ENCODE measurements at places on chromosomes 3 and 15.

- DNase-seq, result no peak
Measured at GRCh38 chr3:102165367-102165766, 269.4 kb upstream of the ZPLD1 start.

DNA sequence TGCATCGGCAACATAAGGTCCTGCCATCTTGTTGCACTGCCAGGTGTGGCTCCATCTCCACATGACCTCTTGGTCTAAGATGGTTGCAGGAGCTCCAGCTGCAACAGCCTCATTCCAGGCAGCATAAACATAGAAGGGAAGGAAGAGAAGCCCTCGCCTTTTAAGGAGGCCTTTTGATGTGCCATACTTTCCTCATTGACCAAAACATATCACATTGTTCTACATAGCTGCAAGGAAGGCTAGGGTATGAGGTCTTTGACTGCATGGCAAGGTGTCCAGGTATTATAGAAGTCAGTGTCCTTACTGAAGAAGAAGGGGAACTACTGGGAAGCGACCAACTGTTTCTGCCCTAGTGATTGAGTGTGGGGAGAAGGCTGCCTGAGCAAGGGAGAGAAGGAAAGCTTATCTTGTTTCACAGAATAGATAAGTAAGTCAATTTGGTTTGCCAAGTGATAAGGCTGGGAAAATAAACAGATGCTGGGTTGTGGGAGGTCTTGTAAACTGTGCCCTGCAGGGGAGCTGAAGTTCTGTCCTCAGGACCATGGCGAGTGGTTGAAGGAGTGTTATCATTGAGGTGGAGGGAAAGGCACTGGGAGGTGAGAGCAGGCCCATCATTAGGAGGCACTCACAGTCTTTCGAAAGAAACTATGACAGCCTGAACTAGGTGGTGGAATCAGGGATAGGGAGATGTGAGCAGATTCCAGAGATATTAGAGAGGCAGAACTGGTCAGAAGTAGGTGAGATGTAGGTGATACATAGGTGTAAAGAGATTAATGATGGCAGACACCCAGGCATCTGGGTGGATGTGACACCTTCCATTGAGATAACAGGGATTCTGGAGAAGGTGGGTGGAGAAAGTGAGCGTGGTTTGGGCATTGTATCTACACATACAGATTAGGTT, 93.8 kb upstream of the IGF1R start:
- no peak for DNase-seq

DNA sequence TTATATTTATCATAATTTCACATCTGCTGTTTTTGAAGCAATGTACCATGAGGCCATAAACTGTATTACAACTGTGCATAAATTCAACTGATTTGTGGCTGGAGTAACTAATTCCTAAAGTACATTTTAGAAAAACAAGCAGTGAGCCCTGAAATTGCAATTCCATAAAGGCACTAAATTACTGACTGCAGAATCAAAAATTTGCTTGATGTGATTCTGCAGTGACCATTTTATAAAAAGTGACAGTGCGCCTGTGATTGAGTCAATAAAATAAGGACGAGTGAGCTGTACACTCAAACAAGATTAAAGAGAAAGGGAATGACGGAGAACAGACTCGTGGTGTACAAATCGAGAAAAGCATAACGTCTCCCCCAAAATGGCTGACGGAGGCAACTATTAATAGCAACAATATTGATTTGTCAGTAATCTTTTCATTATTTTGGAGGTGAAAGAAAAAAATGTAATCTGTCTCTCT, 121.4 kb upstream of the MEIS2 start:
- no peak for DNase-seq

GRCh38 chr3:4376499-4376898, 73.3 kb downstream of the SETMAR start:
- DNase-seq, result no peak

DNA sequence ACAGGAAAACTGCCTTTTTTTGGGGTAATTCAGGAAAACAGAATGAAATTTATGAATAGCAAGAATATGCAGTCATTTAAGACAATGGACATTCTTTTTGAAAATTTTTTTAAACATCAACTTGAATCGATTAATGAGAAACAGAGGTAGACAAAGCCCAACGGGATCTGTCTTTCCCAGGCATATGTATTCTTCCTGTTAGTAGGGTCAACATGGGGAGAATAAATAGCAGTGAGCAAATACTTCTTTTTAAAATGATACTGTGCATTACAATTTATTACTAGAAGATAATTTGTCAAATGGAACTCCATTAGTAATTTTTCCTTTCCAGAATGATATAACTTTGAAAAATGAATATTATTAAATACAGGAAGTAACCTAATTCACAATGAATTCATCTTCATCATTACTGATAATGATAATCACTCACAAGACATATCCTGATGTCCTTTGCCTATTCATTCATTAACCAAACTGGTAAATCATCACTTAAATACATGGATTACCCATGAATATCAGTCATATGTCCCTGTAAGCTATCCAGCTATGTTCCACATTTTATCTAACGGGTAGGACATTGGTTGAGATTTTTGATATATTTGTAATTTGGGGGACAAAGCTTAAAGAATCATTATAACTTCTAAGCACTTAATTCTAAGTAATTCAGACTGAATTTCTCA, 209.2 kb upstream of the CDIN1 start:
- DNase-seq, result no peak

DNA sequence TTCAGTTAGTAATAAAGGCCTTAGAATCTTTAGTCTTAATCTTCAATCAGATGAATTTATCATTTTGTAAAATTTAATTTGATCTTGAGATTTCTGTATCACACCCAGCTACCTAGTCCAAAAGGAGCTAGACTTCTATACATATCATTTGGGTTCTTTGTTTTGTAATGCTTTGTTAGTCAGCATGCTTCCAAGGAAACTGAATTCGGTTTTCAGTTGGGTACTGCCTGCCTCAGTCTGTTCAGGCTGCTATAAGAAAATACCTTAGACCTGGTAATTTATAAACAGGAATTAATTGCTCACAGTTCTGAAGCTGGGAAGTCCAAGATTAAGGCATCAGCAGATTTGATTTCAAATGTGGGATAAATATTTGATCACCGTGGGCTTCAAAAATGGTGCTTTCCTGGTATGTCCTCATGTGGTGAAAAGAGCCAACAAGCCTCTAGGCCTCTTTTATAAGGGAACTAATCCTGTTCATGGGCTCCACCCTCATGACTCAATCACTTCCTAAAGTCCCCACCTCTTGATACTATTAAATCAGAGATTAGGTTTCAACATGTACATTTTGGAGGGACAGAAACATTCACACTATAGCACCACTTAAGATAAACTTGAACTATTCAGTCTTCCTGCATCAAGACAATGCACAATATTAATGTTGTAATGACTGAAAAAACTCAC, 800.7 kb downstream of the NAALADL2 start:
- no peak for DNase-seq

DNA sequence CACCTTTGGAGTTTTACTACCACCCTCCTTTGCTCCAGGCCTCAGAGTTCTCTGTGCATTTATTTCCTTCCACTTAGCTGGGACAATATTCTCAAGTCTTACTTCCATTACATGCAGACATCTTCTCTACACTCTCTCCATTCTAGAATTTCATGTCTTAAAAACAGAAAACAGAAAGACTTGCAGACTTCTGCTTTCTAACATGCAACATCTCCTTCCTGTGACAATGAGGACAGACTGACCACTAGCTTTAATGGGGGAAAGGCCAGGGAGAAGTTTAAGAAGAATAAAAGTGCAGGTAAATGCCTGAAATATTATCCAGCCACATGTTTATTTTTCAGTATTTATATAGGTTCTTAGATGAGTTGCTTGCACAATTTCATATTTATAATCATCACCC, 17.1 kb upstream of the CSTA start:
- DNase-seq, result no peak

- no peak for DNase-seq
Measured at GRCh38 chr3:52065264-52065756, 8.9 kb upstream of the DUSP7 start.

DNA sequence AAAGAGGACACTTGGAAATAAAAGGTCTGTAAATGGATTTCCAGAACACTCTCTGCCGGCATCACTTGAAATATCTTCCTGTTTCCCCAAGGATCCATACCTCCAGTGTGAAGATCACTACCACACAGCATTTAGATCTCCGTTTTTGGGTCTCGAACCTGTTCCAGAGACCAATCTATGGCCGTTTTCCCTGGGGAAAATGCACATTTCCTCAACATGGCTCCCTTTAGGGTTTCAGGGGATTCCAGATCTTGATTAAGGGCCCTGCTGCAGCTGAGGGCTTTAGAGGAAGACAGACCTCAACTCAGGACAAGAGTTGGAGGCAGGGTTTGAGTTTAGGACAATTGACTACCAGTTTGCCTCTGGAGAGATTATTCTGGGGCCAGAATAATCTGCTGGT, 2.1 kb downstream of the CTSH start:
- DNase-seq, result no peak

- DNase-seq, result no peak
Measured at GRCh38 chr3:24686808-24687207, 192.2 kb upstream of the THRB start.

DNA sequence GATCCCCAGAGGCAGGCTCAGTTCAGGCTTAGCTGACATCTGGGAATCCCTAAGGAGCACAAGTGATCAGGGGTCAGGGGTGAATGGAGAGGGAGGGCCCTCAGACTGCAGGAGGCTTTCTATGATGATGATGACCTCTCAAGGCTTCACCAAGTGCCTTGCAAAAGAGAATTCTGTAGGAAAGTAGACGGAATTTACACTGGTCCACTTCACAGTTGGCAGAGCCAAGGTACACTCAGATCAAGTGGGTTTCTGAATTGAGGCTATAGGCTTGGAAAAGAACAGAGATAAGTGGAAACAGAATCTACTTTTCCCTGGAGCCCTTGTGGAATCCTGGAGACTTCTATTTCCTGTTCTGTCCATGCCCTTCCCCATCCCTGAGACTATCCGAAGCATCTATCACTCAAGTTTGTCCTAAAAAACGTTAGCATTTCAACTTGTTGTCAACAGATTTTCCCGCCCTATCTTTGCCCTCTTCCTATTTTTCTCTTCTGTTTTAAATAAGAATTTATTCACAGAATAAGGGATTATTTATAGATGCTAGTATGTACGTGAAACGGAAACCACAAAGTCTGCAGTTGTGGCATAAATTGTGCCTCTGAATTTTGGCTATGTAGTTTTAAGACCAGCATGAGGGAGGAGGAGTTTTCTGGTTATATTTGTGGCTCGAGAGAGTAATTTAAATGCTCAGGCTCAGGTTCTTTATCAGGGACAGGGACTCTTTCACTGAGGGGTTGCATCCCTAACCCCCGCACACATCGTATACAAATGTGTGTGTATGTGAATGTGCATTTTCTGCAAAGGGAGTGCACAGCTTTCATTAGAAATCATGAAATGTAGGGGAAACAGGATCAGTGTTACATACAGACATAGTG, 12.8 kb downstream of the GCSAM start:
- DNase-seq, result no peak

DNA sequence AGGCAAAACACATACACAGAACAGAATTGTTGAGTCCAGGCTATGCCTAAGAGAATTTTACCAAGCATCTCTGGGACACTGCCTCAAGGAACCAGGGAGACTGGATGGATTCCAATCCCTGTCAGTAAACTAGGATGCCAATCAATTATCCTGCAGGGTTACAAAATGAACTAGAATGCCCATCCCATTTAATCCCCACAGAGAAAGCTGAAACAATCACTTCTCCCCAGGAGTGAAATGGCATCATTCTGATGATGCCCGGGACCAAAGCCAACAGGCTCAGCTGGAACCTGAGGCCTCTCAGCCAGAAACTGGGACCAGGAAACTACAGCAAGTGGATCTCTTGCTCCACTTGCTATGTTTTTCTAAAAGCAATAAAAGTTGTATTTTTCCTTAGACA, 130.0 kb upstream of the TJP1 start:
- DNase-seq, result no peak

GRCh38 chr3:188534633-188535032, 380.7 kb downstream of the LPP start:
- no peak for DNase-seq

- no peak for DNase-seq
Measured at GRCh38 chr15:85002517-85002916, 20.9 kb downstream of the PDE8A start.

DNA sequence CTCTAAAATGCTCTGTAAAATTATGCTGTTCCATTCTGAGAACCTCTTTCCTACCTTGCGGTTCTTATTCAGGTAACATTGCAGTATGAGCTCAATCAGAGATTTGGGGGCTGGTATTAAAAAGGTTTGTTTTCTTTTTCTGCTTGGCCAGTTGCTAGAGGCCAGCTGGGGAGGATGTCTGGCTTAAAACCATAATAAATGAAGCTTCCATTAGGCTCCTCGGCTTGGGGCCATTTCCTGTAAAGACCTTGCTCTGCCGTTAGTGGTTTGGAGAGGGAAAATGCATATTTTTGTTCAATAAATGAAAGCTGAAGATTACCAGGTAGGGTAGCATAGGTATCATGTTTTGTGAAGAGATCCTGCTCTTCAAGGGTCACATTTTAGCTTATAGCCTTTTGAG, 55.2 kb downstream of the MCTP2 start:
- no peak for DNase-seq

DNA sequence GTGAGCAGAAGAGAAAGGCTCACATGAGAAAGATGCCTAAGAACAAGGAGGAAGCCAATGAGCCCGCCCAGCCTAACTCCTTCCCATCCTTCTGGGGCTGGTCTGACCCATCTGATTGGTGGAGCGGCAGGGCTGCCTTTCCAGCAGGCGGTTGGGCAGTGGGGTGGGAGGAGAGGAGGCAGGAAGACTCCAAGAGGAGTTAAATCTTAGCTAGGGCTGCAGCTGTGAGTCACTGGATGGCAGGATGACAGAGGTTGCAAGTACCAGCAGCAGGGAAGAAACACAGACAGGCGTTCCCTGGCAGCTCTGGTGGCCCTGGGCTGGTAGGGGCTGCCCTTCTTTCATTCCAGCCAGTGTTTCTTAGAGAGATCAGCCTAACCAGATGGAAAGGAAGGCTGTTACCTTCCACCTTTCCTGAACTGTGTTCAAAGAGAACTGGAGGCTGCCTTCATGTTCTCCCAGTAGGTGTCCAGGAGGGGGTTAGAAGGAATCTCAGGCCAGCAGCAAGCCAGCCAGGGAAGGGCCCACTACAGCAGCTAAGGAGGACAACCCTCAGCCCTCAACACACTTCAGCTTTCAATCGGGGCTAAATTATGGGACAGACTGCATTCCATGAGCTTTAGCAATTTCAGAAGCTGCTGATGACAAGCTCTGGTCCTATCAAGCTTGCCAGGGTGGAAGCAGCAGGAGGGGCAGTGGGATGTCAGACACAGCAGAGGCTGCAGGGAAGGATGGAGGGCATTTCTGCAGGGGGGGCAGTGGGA, 50.3 kb downstream of the CHSY1 start:
- DNase-seq, result no peak
